GM12891 (cell line): ENCODE measurements at places on chromosomes 11 and 22.

DNA sequence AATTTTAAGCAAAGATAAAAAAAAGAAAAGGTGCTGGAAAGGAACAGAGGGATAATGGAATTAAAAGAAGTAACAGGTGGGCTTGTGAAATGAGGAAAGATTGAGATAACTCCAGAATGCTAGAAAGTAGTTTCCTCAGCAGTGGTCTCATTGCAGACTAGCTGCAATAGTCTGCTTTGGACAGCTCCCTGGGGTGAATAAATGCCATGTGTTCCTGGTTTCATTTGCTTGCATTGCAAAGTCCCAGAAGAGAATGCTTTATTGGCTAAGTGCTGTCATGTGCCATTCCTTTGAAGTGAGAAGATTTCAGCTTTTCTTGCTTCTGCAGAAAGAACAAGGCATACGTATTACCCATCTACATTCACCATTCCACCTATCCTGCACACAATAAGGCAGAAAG is 478.8 kb upstream of the RAG2 start:
- DNase-seq: no peak

DNA sequence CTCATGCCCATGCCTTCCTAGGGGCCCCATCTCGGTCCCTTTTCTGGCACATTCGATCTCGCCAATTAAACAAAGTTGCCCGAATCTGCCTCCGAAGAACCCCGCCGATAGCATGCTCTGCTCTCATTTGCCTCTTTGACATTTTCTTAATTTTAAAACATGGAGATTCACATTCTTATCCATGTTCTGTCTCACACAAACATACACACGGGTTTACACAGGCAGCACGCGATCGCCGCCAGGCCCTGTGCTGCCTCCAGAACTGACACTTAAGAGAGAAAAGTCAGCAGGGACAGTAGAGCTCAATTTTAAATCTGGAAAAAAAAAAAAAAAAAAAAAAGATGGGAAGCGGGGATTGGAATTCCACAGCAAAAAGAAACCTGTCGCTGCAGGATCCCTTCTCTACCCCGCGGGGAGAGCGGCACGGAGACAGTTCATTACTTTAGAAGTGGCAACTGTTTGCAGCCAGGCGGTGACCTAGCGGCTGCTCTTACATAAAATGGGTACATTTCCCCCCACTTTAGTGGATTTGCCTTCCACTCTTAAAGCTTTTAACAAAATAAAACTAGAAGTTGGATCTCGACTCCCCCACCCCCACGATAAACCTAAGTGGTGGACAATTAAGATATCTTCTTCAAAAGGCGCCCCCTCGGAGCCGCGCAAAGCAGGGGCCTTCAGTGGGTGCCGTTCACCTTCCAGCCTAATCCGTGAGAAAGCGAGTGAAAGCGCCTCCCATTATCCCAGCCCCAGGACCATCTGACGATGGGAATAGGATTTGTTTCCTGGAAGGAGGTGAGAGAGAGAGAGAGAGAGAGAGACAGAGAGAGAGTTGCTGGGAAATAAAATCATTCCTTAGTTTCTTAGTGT is 13.7 kb downstream of the PAX6 start:
- DNase-seq: no peak

DNA sequence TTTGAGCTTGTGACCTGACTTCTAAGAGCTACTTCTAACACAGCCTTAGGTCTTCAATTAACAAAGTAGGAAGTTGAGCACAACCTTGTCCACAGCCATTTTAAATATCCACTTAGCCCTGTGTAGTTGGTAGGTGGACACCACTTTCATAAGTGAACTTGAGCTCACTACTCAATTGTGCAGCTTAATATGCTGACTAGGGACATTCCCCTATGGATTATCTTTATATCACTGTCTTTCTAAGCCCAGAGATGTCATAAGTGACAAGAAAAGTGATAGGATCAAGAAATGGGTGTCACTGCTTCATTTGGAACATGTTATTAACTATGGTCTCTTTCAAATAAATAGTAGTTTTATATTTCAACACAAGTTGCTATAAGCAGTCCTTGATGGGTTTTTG is 4.0 kb upstream of the ATP5MG start:
- no peak for DNase-seq

- DNase-seq: no peak
Observed at GRCh38 chr22:45599836-45600577, 71.6 kb upstream of the ATXN10 start.

DNA sequence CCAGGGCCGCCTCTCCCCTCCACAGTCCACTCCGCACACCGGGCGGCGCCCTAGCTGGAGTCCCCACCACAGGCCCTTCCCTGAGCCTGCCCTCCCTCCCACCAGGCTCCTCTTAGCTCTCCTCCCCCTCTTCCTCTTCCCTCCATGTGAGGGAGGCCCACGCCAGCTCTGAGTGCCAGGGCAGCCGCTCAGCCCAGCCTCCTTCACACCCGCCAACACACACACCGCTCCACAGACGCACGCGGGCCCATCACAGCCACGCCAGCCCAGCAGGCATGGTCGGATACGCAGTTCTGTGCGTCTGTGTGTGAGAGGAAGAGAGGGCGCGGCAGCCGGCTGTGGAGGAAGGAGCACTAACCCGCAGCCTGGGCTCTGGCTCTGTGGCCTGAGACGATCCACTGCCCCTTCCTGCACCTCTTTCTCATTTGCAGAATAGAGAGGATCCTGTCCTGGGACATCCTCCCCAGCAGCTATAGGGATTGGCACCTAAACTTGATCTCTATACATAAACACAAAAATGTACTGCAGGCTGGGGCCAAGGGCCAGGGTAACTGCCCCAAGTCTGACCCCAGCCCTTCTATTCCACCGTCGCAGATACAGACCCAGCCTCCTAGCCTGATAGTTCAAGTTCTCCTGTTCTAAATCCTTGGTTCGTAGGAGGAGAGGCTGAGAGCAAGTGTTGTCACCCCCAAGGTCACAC is 3.5 kb downstream of the CHRM4 start:
- no peak for DNase-seq

DNA sequence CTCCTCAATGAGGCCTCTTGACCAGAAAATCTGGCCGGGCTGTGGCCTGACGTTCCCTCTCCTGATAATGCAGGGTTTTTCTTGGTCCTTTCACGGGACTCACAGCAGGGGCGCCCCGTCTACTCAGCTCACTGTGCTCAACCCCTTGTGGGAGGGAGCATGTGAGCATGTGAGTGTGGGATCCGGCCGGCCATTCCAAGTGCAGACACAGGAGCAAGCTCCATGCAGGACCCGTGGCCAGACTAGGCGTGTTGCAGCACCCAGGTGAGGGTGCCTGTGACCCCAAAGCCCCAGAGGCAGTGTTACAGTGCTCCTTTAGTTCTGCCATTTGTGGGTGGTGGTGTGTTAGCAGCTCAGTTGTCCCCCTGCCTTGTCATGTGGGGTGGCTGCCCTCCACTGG is 18.0 kb downstream of the DHCR7 start:
- DNase-seq: no peak

DNA sequence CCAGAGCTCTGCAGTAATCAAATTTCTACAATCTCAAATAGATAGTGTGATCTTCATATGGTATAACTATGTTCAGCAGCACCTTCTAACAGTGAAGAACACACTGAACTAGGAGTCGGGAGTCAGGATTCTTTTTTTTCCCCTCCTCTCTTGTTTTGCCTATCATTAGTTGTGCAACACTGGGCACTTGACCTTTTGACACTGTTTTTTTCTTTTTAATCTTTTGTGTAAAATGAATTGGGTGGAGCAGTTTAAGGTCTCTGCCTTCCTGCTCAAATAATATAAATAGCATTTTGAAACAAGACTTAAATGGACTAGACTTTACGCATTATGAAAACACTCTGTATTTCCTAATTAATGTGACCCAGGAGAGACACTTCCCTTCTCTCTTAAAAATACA is 39.7 kb downstream of the CTSC start:
- no peak for DNase-seq

GRCh38 chr22:33908171-33909074 is 11.9 kb downstream of the LARGE1 start:
- no peak for DNase-seq

DNA sequence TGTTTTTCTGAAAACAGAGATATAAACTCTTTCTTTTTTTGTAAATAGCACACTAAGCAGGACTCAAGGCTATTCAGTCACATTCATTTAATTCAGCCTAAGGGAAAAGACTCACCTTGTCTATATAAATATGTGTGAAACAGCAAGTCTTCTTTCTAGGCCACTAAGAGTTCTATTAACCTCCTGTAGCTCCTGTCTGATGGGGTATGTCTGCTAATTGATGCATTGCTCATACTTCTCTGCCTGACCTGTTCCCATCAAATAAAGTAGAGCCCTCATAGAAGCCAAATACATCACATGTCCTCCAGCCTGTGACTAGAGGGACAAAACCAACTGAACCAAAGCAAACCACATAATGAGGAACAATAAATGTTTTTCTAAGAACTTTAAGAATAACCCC is 68.2 kb downstream of the MSANTD4 start:
- DNase-seq: no peak

DNA sequence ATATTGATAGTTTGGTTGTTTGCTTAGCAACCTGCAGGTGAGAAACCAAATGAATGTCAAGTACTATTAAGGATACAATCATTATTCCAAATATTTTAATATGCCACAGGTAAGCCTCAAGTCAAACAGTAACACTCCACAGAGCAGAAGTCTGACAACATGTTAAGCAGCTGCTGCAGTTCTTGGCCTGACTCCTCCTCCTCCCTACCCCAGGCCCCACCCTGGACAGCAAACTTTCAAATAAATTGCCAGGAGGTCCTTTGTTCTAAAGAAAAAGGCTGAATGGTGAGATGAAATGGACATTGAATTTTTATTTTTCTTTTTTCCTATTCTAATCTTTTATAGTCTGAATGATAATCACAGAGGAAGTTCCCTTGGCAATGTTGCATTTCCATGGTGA is 260.0 kb upstream of the POU2AF2 start:
- DNase-seq: no peak

GRCh38 chr11:113518716-113519495 is 43.7 kb upstream of the DRD2 start:
- DNase-seq: no peak

DNA sequence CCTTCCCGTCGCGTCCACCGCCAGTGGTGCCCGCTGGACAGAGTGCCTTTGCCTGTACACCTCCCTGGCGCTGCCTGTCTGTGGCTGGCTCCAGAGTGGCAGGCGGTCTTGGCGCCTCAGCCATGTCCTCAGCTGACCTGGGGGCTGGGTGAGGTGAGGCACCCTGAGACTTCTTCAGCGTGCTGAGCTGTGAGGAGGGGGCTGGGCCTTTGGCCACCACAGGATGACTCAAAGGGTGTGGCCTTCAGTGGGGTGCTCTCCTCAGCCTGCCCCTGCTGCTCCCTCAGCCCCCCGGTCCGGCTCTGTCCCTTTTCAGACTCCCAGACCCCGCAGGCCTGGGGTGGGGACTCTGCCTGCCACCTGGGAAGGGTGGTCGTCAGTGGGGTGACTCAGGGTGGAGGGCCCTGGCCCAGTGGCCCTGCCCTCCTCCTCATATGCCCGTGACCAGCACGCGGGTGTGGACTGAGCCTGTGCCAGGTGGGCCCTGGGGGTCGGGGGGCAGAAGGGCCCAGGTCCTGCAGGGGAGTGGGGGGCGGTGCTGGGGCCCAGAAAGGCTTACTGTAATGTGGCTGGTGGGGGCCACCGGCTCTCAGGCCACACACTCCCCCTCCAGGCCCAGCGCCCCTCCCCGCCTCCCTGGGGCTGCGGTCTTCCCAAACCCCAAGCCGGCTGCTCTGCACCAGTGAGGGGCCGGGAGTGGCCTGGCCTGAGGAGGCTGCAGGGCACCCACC is 15.9 kb downstream of the CRELD2 start:
- no peak for DNase-seq

DNA sequence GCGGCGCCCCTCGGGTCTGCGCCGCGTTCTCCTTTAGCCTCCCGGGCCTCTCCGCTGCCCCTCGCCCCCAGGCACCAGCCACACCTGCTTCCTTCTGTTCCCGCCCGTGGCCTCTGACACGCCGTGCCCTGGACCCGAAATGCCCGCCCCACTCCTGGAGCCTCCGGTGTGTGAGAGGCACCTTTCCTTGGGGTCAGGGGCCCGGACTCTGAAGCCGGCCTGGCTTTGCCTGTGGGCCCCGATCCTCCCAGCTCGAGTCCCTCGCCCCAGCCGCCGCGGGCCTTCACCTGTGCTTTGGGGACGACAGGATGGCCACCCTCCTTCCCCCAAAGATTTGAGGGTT is 661 bp upstream of the CDPF1 start:
- DNase-seq: peak; percentile 44

DNA sequence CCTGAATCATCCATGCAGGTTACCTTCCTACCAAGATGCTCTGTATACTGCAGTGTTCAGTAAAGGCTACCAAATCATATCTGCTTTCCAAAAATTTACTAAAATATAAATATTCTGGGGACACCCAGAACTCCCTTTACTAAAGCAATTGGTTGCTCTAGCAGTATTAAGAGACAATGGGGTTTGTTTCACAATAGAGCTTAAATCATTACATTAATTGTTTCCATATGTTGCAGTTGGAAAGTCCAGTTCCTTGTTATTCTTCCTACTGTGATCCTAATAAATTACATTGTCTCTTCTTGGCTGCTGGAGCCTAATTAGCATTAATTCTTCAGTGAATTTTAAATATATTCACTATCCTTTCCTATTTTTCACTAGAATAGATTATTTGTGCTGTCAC is 316.0 kb upstream of the MTNR1B start:
- no peak for DNase-seq
